ENCODE measurements at places on chromosomes 11 and 22.
A peak's percentile ranks its signal among the peaks of the same experiment; 100 is the strongest.

DNA sequence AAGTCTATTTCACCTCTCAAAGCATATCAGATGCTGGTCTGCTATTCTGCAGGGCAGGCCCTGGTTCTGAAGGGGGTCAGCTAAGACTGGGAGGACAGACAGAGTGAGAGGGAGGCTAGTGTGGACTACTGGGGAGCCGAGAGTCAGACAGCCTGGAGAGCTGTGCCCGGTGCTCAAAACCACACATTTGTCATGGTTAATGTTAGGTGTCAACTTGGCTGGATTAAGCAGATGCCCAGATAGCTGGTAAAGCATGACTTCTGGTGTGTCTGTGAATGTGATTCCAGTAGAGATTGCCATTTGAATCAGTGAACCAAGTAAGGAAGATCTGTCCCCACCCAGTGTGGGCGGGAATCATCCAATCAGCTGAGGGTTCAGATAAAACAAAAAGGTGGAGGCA, 102.6 kb downstream of the SNX19 start:
- no peak for DNase-seq

DNA sequence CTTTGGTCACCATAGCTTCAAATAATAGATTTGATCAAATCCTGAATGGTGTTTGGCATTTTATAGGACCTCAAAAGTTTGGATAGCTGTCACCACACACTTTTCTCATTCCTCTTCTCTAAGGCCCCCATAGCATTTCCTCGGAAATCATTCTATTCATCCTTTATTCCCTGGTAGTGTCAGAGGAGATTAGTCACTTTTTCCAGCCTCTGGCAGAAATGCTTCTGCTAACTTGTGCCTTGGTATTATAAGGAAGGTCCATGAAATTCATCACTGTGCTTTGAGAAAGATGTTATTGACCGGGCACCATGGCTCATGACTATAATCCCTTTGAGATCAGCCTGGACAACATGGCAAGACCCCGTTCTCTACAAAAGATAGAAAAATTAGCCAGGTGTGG, 19.7 kb upstream of the NUP160 start:
- no peak for DNase-seq

DNA sequence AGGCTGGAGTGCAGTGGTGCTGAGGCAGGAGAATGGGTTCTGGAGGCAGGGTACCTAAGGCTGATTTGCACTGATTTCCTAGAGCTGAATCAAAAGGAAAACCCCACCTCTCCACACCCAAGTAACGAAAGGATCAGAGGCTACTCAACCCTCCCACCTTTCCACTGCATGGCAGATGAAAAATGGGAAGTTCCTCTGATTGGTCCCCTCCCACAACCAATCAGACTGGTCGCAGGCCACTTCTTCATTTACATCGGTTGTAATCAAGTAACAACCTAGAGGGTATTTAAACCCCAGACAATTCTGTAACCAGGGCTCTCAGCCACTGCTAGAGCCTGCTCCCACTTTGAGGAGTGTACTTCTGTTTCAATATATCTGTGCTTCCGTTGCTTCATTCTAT, 18.6 kb upstream of the PARVB start:
- DNase-seq = no peak

DNA sequence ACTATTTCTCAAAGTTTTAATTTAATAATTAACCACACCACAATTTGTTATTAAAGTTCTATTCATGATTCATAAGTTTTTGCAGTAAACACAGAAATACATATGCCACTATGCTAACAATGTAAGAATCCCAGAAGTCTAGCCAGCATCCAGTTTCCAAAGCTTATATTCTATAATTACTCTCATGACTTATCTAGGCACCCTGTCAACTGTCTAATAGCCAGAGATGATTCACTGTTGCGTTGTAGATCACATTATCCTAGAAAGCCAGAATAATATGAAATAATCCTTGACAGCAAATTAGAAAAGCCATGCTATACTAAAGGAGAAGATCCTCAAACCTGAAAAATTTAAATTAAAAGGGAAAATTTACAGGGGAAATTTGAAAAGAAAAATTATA, 141.0 kb downstream of the SOX6 start:
- no peak for DNase-seq

- DNase-seq = no peak
These were observed 26.3 kb downstream of the RPS6KA4 start for GRCh38 chr11:64384981-64385944.

GRCh38 chr11:15662285-15662684, 547.6 kb downstream of the INSC start:
- no peak for DNase-seq

- DNase-seq = no peak
These were observed 817.0 kb downstream of the NTM start for GRCh38 chr11:132187386-132187785.

- DNase-seq = no peak
These were observed 133.4 kb upstream of the E2F8 start for GRCh38 chr11:19374151-19374569.

GRCh38 chr22:25448435-25449051, 115.9 kb upstream of the GRK3 start:
- no peak for DNase-seq

DNA sequence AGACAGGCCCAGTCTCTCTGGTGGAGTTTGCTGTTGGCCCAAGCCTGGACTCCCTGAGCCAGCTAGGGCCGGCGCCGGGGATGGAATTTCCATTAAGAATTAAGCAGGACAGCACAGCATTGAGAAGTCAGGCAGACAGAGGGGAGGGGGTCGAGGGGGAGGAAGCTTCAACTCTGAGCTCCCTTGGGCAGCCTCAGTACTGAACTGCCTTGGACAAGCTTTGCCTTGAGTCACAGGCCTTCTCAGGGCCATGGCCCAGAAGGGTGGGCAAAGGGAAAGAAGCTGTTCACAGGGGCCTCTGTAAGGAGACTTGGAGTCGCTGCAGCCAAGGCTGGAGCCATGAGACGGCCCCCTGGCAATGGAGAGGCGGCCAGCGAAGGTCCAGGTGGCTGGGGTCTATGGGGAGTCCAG, 2.6 kb upstream of the INSC start:
- DNase-seq = no peak

DNA sequence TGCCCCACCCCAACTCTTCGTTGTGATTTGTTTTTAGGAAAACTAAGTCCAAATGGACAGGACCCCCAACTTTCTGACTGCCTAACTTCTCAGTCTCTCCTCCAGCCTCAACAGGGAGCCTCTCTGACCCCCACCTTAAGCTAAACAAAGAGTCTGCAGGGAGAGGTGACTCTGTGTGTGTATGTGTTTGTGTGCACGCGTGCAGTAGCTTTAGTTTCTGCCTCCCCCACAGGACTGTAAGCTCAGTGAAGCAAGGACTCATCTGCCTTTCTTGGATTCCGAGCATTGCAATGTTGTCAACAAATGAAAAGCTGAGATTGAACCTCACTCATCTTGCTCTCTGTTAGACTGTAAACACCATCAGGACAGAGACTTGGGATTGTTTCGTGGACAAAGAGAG, 7.9 kb downstream of the SNAP29 start:
- DNase-seq = no peak

- DNase-seq = no peak
These were observed 26.8 kb downstream of the CTR9 start for GRCh38 chr11:10777806-10778205.

GRCh38 chr11:107787733-107788132, 70.9 kb downstream of the SLC35F2 start:
- DNase-seq = no peak

DNA sequence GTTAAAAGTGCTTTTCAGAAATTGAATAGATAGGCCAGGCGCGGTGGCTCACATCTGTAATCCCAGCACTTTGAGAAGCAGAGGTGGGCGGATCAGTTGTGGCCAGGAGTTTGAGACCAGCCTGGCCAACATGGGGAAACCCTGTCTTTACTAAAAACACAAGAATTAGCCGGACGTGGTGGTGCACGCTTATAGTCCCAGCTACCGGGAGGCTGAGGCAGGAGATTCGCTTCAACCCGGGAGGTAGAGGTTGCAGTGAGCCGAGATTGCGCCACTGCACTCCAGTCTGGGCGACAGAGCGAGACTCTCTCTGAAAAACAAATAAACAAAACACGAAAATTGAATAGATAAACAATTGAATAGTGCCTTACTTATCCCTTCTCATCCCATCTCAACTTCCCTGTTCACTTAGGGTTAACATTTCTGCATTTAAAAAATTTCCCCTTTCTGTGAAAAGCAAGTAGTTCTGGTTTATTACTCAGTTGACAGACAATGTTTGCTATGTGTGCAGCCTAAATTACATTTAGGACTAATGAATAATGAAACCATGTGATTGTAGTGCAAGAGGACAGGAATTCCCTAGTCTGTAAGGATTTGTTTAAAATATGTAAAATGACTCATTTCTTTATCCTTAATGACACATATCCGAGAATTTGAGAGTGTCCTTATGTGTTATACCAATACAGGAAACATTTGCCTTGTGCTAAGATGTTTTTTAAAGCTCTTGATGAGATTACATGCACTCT, 6.0 kb downstream of the RNF169 start:
- no peak for DNase-seq

- peak; percentile 53 for DNase-seq
These were observed 21.0 kb downstream of the C22orf31 start for GRCh38 chr22:29040385-29041275.

DNA sequence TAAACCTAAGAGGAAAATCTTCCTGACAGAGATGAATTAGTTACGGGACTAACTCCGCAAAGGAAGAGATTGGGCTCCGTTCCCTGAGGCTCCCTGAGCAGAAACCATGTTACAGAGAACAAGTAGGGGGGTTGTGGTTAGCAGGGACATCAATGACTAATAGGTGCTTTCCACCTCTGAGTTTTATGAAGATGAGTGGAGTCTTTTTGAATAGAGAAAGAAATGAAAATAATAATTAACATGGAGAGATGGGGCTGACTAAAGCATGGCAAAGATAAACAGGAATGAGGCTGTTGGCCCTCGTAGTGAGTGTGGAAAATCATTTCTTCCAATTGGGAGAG, 47.5 kb upstream of the PICALM start:
- peak; percentile 15 for DNase-seq

GRCh38 chr11:65624931-65625627, 9.5 kb downstream of the PCNX3 start:
- no peak for DNase-seq

- DNase-seq = no peak
These were observed 66.2 kb downstream of the GAS2 start for GRCh38 chr11:22732588-22732987.

DNA sequence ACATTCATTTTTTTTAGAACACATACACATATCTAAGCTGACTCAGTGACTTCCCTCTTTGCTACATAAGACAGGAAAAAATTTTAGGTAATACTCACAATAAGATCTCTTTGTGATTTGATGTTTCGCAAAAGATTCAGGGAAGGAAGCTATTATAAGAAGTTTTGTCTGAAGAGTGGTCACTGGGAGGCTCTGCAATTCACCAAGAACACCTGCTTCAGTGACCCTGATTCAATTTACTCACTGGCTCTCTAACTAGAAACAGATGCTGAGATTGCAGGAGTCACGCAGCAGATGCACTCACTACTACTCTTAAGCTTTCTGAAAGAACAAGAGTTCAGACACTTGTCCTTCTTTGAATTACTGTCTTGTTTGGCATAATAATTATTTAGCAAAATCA, 193.6 kb upstream of the DDI1 start:
- DNase-seq = no peak

GRCh38 chr11:31060880-31061279, 308.7 kb downstream of the DCDC1 start:
- no peak for DNase-seq

DNA sequence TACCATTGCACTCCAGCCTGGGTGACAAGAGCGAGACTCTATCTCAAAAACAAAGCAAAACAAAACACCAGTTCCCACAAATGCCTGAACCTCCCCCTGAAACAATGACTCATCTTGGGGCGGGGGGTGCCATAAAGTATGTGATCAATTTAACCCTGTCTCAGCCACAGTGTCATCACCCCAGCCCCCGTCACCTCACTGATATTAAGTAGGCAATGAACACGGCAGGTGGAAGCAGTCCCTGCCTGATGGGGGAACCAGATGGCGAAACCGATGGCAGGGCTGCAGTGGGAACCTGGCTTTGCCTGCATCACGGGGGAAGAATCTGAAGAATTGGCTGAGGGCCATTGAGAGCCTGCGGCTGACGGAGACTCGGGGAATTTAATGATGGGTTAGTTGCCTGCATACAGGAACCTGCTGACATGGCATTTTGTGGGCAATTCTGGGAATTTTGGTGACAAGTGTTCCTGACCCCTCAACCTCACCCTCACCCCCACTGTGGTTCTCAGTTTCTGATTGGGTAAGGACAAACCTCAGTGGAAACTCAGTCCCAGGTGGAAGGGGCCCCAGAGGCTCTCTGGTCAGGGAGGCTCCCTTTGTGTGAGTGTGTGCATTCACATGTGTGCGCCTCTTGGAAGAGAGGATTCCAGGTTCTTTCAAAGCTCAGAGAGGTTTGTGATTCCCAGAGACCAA, 39.1 kb upstream of the SHISAL1 start:
- peak; percentile 62 for DNase-seq

GRCh38 chr11:120900643-120901042, 123.3 kb upstream of the TBCEL start:
- DNase-seq = no peak

- DNase-seq = peak; percentile 8
These were observed 7.8 kb downstream of the PIM3 start for GRCh38 chr22:49968313-49968830.

- DNase-seq = no peak
These were observed 936.2 kb upstream of the CHORDC1 start for GRCh38 chr11:91158891-91159537.

- no peak for DNase-seq
These were observed 273.2 kb downstream of the TENM4 start for GRCh38 chr11:79167510-79168188.

DNA sequence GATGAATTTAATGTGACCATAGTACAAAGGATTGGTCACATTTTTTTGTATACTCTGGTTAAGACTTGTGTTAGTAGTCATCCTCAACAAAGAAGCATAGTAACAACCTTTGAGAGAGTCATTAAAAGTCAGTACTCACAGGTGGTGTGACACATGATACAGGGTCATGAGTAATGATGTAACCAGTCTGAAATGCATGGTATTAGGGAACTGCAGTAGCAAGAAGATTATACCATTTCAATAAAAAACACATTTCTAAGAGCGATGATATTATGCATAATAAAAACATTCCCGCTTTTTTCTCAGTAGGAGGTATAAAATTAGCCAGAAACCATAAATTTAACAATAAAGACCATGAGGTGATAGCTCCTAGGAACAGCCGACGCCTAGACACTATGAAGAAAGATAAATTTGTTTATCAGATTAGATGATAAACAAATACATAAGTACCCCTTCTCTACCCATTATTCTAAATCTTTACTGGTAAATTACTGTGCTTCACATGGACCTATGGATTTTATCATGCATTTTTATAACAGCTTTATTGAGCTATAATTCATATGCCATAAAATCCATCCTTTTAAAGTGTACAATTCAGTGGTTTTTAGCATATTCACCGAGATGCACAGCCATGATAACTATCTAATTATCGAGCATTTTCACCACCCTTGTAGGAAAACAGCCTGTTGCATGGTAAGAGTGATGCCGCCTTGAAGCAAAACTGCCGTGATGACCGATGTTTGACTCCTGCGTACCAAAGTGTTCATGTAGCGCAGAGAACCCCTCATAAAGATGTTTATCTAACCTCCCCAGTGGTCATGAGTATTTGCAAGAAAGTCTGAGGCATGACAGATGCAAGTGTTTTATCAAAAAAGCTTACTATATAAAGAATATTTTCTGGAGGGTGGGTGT, 41.8 kb downstream of the TMPRSS5 start:
- DNase-seq = no peak
